ENCODE measurements at places on chromosomes 2 and 18.
A peak's percentile ranks its signal among the peaks of the same experiment; 100 is the strongest.

GRCh38 chr2:227774011-227774624 lies 28.4 kb downstream of the SCYGR8 start:
- no peak for DNase-seq

GRCh38 chr18:47265197-47265596 lies 13.7 kb upstream of the SKOR2 start:
- peak; percentile 52 for DNase-seq

DNA sequence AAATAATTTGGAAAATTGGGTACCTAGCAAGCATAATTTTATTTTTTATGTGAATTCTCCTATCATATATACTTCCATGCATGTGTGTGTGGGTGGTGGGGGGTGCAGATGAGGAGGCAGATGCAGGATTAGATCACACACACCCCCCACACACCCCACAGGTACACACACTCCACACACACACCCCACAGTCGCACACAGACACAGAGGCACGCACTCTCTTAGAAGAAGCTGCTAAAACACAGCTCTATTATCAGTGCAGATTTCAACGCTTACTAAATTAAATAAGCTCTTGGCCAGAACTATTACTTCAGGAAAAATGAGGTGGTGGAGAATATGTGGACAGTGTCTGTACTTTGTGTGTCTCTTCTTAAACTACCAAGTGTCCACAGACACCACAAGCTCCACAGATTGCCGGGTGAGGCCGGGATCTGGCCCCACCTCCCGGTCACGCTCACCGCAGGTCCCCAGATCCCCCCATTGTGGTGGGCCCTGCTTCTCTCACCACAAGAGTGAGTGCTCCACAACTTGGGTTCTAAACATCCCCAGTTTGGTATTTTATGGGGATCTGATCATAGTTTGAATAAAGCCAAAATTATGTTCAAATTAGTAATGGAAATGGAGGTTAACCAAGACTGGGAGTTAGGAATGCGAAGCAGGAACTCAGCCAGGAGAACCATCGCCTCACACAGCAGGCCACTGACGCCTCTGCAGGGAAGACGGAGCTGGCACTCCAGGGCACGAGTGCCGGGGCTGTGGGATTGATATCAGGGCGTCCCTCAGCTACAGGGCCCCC lies 102.1 kb downstream of the PXDN start:
- no peak for DNase-seq

DNA sequence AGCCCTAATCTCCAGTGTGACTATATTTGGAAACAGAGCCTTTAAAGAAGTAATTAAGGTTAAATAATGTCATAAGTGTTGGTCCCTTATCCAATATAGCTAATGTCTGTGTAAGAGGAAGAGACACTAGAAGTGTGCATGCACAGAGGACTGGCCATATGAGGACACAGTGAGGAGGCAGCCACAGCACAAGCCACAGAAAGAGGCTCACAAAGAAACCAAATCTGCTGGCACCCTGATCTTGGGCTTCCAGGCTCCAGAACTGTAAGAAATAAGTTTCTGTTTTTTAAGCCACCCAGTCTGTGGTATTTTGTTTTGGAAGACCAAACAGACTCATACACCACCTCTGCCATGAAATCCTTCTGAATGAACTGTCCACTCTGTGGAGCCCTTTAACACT lies 186.4 kb upstream of the SLC39A10 start:
- DNase-seq = no peak

DNA sequence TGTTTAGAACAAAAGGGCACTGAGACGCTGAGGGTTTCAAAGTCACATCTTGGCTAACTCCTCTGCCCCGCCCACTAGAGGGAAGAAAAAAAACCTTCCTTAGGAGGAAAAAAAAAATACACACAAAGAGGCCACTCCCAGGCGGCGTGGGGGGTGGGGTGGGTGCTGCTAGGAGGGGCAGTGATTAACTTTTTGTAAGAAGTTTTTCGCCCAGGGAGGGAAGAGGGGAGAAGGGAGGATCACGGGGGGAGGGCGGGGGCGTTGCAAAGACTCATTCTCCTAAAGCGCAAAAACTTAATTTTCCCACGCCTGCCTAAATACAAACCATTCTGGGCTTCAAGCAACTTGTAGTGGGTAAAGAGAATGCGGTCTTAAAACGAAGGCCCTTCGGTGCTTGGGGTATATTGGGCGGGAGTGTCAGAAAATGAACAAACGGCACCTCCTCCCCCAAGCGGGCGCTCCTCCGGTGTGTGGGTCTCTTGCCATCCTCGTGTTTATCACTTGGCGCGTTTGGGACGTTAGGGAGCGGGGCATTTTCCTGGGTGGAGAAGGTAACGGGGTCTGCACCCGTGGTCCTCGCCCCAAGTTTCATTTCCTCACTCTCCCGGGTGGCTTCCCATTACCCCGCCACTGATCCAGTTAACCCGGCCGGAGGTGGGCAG lies 1.7 kb downstream of the CXCR4 start:
- DNase-seq = no peak

- DNase-seq = no peak
Observed at GRCh38 chr2:150156876-150157275, 330.6 kb downstream of the RND3 start.

DNA sequence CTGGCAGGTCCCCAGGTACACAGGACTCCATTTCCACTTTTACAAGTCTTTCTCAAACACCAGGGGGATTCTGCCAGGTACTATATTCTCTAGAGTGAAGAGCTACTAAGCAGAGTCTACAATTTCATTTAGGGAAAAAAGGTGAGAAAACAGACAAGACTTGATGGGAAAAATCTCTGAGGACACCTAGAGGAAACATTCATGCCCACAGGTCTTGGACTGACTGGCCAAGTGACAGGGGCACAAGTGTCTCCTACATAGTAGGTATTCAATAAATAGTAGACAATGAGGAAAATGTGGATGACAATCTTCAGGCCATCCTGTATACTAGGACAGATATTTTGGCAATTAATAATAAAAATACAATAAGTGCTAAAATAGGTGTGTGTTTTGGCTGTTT lies 228.6 kb downstream of the CLIP4 start:
- no peak for DNase-seq

DNA sequence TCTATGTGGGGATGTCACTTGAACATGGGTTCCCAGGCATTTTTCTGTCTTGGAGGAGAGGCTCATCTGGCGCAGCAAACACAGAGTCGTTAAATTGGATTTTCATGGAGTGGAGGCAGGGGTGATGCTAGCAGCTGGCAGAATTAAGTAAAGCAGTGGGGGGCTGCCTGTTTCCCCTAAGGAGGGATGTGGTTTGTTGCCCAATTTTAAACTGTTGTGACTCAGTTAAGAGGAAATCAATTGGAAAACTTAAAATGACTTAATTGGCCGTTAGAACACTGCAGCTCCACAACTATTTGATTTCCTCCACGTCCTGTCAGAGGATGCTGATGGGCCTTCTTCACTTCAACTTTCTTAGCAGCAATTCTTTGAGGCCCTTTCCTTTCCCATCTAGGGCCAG lies 354.1 kb upstream of the ATP5MC3 start:
- DNase-seq = no peak

- no peak for DNase-seq
Observed at GRCh38 chr2:23410596-23410995, 25.6 kb downstream of the KLHL29 start.

DNA sequence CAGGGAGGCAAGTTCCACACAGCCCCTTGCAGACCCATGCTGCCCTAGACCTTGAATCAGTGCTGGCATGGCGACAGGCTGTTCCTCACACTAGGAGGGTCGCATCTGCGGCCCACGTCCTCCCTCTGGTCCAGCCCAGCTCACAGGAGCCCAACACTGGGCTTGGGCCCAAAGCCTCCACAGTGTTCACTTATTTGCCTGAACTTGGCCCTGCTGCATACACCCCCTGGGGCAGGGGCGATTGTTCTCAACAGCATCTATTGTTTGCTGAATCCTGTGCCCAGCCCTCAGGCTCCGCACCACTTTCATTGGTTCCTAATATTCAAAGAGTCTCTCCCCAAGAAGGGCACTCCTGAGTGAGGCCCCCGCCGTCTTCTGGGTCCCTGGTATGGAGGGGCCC lies 90.7 kb downstream of the ZBTB7C start:
- no peak for DNase-seq

DNA sequence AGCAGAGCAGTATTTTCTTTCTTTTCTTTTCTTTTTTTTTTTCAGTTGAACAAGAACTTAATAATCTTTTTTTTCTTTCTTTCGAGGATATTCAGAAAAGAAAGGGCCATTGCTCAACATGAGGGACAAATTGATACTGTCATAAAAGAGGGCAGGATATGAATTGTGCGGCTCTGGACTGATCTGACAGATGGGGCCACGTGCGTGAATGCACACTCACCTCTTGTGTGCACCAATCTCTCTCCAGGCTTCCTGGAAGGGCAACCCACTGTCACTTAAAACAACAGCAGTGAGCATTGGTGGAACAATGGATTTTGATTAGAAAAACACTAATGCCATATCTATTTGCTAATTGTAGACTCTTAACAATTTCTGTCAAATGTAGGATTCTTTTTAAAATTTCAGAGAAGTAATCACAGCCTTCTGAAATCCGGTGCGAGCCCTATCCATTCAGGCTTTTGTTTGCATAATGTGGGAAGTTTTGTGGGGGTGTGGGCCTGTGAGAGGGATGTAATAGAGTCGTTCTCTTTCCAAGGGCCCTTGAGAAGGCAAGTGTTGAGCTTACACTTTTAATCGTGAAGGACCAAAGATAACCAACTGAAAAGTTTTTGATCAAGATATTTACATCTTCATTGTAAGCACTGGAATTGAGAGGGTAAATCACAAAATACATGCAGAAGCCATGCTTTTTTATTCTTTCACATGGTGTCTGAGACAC lies 298.8 kb downstream of the SP3 start:
- no peak for DNase-seq

DNA sequence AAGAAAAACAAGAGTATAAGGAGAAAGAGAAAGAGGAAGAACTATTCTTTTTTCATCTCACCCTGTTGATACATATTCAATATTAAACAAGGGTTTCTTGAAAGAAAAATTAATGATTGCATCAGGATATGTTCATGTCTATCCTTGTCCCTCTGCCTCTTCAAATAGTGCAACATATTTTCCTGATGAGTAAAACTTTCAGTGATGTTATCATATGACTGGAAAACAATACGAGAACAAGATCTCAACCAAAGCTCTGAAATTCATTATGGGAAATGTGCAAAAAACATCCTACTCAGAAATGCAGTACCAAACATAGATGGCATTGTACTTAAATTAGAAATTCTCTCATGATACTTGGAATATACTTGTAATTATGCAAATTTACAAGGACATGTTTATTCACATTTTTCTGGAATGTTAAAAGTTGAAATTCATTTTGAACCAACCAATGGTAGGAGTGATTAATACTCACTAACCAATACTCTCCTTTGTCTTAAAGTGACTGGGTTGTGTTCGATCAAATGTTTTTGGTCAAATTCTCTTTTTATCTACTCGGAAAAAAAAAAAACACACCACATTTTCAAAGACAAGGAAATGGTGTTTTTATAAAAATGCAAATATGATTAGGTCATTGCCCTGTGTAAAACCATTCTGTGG lies 148.9 kb upstream of the GULP1 start:
- peak; percentile 21 for DNase-seq

DNA sequence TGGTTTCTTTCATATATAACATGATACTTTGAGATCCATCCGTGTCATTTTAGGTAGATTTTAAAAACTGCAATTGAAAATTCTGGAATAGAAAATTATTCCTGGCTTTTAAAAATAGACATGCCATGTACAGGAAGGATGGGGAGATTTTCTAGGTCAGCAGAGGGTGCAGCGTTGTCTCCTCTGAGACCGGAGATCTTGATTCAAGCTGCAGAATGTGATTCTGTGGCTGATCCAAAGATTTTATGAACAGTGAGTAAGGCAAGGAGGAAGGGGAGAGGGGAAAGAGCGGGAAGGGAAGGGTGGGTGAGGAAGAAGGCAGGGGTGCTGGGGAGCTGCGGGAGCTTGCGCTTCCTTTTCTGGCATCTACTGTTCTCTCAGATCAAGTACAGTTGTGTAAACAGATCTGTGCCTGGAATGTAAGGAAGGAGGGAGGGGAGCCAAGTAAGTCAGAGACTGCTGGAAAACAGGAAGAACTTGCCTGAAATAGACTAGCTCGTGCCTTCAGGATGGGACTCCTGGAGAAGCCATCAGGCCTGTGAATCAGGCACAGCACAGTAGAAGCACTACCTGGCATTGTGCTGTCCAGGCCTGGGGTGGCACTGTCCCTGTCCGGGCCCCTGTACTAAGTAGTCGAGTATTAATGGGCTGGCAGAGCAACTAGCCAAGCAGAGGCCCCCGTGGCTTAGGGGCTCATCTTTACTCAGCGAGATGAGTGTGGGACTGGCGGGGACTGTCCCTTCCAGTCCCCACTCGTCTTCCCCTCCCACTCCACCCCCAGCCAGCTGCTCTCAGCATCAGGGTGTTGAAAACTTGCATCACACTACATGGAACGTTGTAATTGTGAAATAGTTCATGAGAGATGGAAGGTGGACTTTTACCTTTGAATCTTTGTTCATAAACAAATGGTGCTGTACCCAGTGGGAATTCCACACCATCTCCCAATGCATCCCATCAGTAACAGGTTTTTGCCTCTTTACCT lies 163.5 kb downstream of the UXS1 start:
- peak; percentile 55 for DNase-seq

DNA sequence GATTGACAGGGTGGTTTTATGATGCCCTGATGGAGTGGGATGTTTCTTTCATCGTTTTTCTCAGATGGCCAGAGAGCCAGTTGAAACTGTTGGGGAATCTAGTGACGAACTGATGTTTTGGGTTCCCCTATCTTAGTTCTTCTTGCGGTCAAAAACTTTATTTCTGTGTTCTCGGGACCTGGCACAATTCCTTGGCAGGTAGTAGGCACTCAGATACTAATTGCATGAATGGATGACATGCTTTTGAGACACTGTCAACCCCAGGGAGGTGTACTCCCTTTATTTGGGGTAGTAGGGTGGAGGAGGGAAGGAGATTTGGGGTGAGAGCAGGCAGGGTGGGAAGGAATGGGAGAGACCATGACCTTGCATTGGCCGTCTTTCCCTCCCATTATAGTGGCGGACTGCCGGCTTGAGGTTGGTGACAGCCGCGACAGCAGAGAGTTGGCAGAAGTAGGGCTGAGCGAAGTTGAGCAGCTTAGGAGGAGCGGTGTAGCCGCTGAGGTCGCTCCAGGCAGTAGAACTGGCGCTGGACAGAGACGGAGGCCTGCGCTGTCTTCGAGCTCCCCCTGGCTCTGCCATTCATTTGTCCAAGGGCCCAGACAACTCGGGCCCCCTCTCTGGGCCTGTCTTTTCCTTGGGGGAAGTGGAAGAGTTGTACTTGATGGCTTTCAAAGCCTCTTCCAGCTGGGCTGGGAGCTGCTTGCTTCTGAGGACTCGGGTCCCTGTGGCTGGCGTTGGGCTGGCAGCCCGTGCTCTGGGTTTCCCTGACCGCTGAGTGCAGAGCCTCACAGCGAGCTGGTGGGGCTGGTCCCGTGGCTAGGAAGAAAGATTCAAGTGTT lies 2.6 kb downstream of the TET3 start:
- no peak for DNase-seq

GRCh38 chr2:70047451-70047850 lies 39.8 kb upstream of the PCBP1 start:
- no peak for DNase-seq
